ENCODE measurements at places on chromosomes 6 and 20.

DNA sequence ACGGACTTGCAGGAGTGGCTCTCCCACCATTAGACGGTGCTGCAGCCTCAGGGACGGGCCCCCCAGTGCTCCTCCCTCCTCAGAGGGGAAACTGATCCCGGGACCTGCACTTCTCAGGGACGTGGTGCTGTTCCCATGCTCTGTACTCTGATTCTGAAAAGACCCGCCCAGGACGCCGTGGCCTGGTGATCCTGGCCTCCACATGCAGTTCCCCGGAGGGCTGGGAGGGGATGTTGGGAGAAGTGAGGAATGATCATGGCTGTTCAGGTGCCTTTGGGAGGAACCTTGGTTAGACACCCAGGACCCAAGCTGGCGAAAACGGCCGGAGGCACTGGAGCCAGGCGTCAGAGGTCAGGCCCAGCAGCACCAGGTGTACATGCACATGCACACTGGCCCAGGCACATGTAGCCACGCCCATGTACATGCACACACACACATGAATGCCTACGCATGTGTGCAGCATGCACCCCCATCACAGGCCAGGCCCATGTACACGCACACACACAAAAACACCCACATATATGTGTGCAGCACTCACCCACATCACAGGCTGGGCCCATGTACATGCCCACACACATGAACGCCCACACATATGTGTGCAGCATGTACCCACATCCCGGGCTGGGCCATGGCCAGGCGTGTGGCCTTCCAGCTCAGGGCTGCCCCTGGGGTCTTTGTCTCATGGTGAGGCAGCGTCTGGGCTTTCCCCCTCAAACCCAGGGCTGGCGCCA lies 52.6 kb upstream of the DACT2 start:
- DNase-seq, result no peak

- DNase-seq, result no peak
Observed at GRCh38 chr6:35576682-35577081, 64.0 kb upstream of the TULP1 start.

DNA sequence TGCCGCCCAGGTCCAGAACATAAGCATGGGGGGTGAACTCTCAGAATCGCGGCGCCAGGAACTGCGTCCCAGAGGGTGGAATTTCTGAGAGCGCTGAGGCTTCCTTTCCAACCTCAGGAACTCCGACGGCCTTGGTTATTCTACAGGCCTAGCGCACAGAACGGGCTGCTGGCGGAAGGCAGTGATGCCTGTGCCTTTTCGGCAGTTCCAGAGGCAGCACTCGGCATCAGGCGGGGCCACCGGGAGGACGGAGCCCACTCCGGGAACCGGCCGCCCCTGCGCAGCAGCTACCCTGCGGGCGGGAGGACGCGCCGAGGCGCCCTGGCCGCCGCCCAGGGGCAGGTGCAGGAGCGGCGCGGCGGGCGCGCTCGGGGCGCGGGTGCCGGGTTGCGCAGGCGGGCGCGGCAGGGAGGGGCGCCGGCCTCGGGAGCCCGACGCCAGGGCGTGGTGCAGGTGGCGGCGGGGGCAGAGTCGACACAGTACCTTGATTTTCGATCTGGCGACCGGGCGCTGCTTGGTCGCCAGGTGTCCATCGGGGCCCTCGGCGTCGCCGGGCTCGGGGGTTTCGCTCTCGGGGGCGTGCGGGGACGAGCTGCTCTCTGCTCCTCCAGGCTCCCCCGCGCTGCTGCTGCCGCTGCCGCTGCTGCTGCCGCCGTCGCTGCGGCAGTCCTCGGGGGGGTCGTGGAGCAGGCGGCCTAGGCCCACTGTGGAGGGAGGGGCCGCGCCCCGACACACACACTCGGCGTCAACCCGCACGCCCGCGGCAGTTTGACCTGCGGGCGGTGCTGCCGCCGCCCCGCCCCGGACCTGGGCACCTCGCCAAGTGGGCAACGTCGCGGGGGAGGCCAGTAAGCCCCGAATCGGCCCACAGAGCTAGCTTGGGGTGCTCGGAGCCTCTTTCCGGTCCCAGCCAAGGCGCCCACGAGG lies 1.3 kb downstream of the OVOL2 start:
- no peak for DNase-seq

GRCh38 chr6:125867483-125867942 lies 76.8 kb downstream of the NCOA7 start:
- no peak for DNase-seq

DNA sequence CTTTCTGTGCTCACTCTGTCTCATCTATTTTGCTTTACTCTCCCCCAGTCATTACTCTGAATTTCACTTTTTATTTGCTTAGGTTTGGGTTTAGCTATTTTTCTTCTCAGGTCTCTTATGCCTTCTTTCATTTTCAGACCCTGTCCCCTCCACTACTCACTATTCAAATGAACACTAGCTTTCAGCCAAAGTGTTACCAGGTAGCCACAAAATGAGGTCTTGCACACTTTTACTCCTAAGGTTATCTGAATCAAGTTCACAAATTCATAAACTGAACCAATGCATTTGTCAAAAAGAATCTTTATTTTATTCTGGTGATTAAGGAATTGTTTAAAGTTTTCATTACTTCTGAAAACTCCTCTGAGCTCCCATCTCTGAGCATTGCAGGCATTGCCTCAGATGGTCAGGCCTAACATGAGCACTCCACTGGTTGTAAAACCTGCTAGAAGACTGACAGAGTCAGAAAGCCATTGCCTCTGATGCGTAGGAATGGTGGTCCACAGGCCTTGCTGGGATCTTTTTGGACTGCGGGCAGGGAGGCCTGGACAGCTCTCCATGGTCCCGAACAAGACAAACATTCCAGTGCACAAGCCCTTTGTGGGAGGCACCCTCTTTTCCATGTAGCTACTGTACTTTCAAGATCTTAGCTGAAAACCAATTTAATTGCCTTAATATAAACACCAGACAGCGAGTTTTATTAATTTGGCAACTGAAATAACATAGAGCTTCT lies 48.5 kb downstream of the FYN start:
- DNase-seq, result no peak

All from NCI-H1694 treated with DMSO at 0.1 percent for 48 hours (cell line).